ENCODE measurements at places on chromosomes 3 and 15.
A peak's percentile ranks its signal among the peaks of the same experiment; 100 is the strongest.

DNA sequence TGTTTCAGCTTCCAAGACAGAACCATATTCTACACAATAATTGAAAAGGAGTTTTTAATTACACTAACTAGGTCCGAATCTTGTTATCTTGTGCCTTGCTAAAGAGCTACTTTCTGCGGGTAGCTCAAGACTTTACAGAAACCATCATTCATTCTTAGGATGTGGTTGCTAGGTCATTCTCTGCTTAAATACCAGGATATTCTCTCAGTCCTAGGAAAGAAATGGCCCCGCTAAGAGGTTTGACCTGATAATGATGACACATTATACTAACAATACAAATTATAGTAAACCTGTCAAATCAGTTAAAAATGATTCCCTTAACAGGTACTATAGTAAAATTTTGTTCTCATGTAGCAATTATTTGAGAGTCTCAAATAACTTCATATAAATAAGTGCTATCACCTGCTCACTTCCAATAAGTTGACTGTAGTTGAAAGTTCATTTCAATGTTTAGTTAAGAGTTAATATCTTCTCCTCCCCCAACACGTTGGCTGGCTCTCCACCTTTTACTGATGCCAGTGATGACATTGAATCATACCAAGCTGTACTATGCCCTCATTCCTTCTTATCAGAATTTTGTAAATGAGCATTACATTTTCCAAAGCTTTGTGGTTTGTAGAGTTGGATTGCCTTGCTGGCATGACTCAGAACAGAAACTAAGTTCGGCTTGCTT, 3.6 kb upstream of the C3orf85 start:
- DNase-seq, result no peak

DNA sequence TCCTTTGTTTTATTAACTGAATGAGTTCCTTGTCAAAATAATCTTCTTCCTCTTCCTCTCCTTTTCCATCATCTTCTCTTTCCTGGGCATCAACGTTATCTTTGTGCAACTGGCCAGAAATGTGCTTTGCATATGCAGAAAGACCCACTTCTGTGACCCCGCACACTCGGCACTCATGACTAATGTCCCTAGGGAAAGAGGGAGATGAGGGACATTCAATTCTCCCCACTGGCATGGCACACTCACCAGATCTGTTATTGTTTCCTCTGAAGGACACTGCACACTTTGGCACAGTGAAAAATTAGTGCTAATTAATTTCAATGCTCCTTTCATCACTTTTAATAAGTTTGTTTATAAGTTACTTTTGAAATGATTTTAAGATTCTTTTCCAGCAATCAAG, 34.0 kb downstream of the ZNF106 start:
- peak; percentile 54 for DNase-seq

- no peak for DNase-seq
These were observed 3.2 kb upstream of the EIF1B start for GRCh38 chr3:40306336-40306735.

- DNase-seq, result no peak
These were observed 3.3 kb downstream of the CAND2 start for GRCh38 chr3:12799525-12800440.

- DNase-seq, result no peak
These were observed 2.5 kb downstream of the MOBP start for GRCh38 chr3:39469945-39470344.

- no peak for DNase-seq
These were observed 36.8 kb upstream of the POLG start for GRCh38 chr15:89371228-89372044.

- DNase-seq, result no peak
These were observed 175.7 kb downstream of the TNIK start for GRCh38 chr3:171284308-171285075.

DNA sequence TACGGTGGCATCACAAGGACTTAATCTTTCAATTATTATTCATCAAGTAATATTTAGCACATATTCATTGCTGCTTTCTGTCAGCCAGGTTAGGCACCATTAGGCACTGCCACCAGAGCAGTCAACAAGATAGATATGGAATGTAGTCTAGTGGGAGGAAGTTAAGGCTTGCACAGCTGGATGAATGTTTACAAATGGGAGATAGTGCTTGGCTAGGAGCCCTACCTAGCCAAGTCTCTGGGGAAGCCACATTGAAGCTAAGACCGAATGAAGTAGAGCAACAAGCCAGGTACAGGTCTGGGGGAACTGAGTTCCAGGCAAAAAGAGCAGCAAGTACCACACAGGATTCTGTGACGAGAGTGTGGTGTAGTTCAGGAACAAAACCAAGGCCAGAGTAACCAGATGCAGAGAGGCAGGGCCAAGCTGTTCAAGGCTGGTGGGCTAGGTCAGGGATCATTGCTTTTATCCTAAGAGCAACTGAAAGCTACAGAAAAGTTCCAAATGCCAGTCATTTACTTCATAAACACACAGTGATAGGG, 33.4 kb upstream of the SCAANT1 start:
- DNase-seq, result no peak

DNA sequence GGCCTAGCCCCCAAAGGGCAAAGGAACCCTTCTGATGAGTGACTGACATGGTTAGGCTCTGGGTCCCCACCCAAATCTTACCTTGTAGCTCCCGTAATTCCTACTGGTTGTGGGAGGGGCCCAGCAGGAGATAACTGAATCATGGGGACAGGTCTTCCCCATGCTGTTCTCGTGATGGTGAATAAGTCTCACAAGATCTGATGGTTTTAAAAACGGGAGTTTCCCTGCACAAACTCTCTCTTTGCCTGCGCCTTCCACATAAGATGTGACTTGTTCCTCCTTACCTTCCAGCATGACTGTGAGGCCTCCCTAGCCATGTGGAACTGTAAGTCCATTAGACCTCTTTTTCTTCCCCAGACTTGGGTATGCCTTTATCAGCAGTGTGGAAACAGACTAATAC, 16.9 kb downstream of the TKT start:
- no peak for DNase-seq

DNA sequence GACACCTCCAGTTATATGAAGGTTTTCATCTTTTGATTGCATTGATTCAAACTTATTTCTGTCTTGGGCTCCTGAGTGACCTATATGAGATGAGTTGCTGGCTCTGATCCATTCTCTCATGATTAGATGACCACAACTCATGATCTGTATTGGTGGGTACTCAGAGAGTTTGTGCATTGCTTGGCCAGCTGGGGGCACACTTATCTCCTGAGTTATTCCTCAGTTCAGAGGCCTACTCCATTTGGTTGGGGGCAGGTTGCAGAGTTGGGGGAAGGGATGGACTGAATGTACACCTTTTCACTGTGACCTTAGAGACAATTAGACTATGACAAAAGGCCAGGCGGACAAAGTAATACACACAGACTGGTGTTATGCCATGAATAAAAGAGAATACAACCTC, 166.2 kb upstream of the SEMA6D start:
- no peak for DNase-seq

DNA sequence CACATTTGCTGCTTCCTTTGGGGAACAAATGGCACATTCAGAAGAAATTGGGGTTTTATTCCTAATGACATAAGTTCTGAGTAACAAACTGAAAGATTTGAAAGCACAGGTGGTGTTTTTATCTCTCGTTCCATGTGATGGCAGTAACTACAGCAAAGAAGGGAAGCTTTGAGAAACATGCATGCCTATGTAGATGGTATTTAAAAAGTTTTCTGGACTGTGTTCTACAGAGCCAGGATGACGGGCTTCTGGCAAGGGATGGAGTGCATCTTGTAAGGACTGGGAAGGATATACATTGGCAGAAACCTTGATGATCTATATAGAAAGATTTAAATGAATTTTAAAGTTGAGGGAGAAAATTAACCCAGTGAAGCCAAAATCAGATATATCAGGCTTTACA, 362.2 kb upstream of the ROPN1 start:
- no peak for DNase-seq

Measured in OCI-LY7 (cell line).